RPMI7951 (cell line): ENCODE measurements at places on chromosomes 2 and 18.

DNA sequence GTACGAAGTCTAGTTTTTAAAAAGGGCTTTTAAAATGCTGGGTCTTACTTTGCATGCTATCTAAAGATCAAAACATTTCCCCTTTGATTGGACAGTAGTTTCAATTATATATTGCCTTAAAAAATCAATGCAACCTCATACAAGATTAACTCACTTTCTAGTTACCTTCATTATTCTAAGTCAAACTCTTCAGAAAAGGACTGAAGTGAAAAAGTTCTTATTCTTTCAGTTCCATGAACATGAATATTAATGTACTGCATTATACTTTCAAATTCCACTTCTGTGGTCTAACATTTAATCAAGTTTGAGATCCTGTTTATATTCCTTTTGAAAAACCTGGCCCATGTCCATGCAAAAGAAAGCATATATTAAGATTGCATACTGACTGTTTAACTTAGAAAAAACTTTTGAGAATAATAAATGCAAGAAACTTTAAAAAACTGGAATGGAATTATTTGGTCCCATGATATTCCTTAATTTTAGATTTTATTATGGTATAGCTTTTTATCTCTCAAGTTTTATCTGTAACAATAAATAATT is 11.2 kb upstream of the ENOSF1 start:
- no peak for DNase-seq

DNA sequence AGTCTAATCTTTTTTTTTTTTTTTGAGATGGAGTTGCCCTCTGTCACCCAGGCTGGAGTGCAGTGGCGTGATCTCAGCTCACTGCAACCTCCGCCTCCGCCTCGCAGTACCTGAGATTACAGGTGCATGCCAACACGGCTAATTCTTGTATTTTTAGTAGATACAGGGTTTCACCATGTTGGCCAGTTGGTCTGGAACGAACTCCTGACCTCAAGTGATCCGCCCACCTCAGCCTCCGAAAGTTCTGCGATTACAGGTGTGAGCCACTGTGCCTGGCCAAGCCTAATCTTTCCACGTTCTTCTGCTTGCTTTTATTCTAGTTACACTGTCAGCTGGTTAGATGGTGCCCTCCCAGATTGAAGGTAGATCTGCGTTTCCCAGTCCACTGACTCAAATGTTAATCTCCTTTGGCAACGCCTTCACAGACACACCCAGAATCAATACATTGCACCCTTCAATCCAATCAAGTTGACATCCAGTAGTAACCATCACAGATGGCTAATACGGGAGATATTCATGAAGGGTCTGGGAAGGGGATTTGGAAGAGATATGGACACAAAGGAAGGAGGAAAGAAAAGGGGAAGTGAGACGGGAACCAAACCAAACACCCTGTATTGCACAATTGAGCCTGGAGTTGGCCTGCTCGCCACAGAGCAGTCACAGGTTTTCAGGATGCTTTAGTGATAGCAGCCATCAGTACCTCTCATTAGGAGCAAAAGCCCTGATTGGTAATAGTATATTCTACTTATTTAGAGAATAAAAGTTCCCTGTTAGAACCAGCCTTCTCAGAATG is 229.8 kb downstream of the PIK3C3 start:
- DNase-seq, result no peak

GRCh38 chr18:61076986-61077385 is 256.2 kb upstream of the CDH20 start:
- no peak for DNase-seq

DNA sequence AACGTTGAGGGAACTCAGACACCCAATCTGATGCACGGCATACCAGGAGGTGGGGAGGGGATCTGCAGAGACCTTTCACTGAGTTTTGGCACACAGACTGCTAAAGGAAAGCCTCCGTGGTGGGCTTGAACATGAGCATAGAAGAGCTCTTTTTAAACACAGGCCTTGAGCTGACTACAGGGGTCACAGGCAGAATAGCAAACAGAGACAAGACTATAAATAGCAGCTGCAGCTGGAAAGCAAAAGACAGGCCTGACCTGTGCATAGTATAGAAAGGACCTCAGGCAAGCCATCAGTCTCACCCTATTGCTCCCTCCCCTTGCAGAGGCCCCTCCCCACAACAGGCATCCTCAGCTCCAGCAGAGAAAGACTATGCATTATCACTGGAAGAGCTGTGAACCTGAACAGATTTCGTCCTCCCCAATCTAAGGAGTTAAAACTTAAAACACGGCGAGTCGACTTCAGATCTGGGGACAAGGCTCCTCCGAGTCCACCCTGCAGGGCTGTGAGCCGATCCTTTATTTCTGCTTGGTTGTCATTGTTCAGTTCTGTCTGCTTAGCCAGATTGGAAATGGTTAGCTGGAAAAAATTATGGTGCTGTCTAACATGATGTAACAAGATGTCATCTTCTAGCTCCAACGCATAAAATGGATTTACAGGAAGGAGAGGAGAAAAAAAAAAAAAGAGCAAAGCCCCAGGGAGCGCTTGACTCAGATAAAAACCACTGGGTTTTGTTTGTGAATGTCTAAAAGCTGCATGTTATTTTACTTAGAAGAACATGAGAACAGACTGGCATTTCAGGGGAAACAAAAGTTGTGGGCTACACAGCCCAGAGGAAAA is 25.2 kb upstream of the LCLAT1 start:
- DNase-seq, result peak; percentile 49

- no peak for DNase-seq
Observed at GRCh38 chr2:119431976-119432850, 559 bp downstream of the TMEM37 start.

- DNase-seq, result peak; percentile 56
Observed at GRCh38 chr2:234495251-234496054, 1.4 kb downstream of the ARL4C start.

DNA sequence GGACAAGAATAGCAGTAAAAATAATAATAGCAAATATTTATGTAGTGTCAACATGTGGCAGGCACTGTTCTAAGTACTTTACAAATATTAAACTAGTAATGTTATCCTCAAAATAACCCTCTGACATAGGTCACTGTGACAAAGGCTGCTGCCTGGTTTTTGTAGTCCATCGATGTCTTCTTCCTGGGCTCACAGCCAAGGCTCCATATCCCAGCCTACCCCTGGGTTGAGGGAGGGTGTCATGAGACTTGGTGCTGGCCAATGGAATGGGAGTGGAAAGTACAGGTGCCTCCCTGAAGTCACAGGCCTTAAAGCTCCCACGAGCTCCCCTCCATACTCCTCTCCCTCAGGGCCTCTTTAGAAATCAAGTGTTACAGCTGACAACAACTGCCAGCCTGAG is 159.3 kb downstream of the CYRIA start:
- no peak for DNase-seq

GRCh38 chr2:100012561-100012960 is 129.8 kb downstream of the AFF3 start:
- DNase-seq, result no peak

GRCh38 chr18:29960539-29960938 is 1082.0 kb downstream of the DSC3 start:
- no peak for DNase-seq

DNA sequence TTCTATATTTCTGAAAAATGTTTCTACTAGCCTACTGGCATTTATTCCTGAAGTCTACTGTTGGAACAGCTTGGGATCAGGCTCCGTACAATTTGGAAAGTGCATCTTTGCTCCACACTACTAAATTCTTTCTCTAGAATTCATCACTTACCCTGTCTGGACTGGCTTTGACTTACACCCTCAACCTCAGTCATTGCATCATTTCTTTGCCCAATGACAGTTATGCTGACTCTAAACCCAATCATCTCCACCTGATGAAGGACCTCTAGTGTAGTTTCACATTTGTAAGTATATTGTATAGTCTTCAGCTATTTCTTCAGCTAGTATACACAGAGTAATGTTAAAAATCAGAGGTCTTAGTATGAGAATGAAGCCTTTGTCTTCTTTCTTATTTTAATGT is 359.6 kb upstream of the MC4R start:
- no peak for DNase-seq

DNA sequence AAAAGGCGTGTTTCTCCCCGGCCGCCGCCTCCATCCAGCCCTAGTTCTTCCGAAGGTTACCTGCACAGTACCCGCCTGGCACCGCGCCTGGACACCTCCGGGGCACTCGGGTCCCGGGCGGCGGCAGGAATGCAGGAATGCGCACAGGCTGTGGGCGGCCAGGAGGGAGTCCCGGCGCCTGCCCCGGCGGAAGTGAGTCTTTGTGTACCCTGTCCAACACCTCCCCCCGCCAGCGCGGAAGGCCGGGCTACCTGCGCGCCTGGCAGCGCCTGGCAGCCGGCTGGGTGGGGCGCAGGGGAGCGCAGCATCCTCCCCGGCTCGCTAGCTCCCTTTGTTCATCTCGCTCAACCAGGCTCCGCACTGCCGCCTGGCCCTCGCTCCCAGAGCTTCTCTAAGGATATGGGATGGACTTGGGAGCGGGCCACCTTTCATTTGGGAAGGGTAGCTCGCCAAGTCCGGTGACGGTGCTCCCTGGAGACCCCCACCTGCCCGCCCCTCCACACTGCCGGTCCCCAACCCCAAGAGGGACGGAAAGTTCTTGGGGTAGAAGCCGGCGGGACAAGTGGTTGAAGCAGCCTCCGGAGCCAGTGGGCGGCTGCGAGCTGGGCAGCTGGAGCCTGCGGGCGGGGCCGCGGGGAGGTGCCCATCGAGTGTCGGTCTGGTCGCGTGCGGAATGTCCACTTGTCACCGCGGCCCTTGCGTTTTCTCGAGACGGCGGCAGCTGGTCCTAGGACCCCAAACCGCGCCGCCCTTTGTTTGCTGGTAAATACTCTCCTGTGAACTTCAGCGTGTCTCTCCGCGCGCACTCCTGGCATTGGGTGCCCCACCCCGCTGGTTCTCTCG is 1.2 kb upstream of the ST6GAL2 start:
- peak; percentile 62 for DNase-seq
